Jurkat, Clone E6-1 (cell line): ENCODE measurements at places on chromosomes 13 and 19.

GRCh38 chr13:56066321-56066720 lies 1074.4 kb upstream of the PRR20A start:
- no peak for DNase-seq

DNA sequence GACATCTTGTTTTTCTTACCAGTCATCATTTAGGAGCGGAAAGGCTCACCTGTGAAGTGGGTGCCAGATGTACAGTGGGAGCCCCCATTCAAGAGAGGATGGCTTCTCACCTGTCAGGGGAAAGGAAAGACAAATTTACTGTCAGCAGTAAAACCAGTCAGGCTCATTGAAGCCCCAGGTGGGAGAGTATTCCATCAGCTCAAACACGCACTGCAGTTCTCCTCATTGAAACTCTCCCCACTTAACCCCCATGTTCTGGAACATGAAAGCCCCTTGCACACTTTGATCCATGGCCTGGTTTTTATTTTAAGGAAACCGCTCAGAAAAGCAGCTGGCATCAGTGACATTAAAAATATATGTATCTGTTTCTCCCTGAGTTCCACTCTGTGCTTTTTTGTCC lies 401.1 kb upstream of the ZNF507 start:
- DNase-seq = no peak

- DNase-seq = no peak
These were observed 495 bp downstream of the DCLK1 start for GRCh38 chr13:36130552-36131221.

DNA sequence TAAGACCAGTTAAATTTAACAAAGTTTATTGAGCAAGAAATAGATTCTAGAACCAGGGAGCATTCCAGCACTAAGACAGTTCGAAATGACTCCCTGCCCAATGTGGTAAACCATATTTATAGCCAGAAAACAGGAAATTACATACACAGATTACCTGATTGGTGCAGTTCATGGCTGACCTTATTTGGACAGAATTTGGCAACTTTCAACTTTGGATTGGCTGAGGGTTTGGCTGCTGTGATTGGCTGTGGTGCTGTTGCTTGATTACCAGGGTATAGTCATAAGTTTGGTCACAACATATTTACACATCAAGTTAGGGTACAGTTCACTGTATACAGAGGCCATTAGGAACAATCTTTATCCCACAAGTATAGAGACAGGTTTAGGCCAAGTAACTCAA lies 984.8 kb upstream of the MIR17HG start:
- no peak for DNase-seq

DNA sequence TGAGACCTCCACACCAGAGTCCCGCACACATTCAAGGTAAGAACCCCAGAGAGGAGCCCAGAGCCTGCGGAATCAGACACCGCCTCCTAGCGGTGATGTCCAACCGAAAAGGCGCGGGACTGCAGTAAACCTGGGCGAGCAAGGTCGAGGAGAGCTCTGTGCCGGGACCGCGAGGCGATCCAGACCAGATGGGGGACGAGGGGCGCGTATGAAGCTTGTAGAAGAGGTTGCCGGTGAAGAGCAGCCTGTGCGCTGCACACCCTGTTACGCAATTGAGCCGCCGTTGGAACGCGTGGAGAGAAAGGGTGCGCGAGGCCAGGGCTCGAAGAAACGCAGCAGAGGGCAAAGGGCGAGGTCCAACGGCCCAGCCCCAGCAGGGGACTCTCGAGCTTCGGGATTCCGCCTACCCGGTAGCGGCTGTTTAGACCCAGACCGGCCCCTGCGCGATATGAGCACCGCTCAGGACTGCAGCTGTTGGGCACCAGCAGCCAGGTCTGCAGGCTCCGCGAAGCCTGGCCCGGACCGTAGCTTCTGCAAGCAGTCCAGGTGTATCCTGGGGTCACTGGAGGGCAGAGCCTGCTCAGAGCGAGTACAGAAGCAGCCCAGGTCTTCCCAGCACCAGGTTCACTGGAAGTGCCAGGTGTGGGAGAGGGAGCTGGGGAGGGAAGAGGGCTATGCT lies 65.9 kb upstream of the ZNF599 start:
- DNase-seq = no peak

- no peak for DNase-seq
These were observed 7.5 kb downstream of the KLF16 start for GRCh38 chr19:1855828-1856255.

DNA sequence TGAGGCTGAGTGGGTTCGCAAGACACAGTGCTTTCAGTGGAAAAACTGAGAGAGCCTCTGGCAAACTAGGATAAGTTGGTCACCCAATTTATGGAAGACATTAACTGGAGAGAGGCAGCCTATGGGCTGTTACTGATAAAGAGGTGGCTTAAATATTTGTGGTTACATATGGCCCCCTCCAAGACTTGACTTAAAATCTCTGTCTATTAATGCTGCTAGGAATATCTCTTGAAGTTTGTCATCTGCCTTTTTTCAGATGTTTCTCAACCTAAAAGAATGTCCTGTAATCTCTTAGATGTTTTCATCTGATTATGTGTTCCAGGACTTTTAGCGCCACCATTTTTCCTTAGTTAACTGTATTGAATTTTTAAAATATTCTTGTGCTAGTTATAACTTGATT lies 54.6 kb downstream of the NAA16 start:
- DNase-seq = no peak

DNA sequence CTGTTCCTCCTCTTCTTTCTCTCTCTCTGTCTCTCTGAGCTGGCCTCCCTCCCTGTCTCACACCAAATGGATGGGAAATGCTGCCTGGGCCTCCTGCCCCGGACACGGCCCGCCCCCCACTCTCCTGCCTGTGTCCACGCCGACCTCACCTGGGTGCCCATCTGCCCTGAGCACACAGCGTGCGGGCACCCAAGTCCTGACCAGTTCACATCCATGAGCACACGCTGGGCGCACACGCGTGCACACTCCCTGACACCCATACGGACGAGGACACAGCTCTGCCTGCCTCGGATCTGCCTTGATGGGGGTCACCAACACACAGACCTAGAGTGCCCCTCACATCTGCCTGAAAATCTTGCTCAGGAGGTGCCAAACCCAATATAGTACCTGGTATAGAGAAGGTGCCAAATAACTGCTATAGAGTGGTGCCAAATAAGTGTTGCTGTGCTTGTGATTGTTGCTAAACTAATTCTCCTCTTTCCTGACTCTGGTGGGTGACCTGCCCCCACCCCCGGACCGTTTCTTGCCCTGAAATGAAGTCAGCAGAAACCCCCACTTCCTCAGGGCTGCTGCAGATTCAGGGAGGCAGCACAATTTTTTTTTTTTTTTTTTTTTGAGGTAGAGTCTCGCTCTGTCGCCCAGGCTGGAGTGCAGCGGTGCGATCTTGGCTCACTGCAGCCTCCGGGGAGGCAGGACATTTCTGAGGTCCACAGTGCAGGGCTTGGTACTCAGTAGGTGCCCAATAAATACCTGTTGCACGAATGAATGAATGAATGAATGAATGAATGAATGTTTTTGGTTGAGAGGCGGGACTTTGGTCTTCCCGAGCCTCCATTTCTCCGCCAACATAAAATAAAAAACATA lies 4.6 kb downstream of the NFIC start:
- DNase-seq = no peak

- DNase-seq = peak; percentile 5
These were observed 388.9 kb upstream of the DACH1 start for GRCh38 chr13:72255908-72256307.

DNA sequence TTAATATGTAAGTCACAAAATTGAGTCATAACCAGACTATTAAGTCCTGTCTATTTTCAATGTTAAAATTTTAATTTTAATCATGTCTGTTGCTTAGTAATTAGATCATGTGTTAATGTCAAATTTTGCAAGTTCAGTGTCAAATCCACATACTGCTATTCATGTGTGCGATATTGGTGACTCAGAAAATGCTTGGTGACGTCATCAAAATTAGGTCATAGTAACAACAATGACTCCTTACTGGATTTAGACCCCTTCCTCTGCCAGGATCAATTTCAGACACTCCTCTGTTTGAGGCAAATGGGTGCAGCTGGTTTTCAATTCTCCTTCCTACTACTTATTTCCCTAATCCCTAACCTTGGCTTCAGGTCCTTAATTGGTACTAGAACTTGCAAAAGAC lies 1394.3 kb upstream of the SLC10A2 start:
- DNase-seq = no peak

DNA sequence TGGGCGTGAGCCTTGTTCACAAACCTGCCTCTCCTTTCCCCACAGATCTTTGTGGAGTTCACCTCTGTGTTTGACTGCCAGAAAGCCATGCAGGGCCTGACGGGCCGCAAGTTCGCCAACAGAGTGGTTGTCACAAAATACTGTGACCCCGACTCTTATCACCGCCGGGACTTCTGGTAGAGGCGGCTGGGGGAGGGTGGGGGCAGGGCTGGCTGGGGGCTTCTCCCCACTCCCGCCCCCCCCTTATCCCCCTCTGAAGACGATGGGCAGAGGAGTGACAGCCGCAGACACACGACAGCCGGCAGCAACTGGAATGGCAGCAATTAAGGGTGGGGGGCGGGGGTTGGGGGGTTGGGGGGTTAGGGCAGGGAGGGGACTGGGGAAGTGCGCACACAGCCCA lies 1.1 kb upstream of the EPN1 start:
- DNase-seq = no peak

- no peak for DNase-seq
These were observed 6.3 kb upstream of the PNPLA6 start for GRCh38 chr19:7529246-7529600.

- DNase-seq = no peak
These were observed 3.1 kb downstream of the MAST3 start for GRCh38 chr19:18100710-18101109.

GRCh38 chr13:97262058-97262457 lies 39.9 kb downstream of the MBNL2 start:
- DNase-seq = no peak

GRCh38 chr13:22077764-22078163 lies 406.9 kb downstream of the FGF9 start:
- no peak for DNase-seq

- DNase-seq = no peak
These were observed 768.6 kb downstream of the UQCRFS1 start for GRCh38 chr19:28444362-28444761.

DNA sequence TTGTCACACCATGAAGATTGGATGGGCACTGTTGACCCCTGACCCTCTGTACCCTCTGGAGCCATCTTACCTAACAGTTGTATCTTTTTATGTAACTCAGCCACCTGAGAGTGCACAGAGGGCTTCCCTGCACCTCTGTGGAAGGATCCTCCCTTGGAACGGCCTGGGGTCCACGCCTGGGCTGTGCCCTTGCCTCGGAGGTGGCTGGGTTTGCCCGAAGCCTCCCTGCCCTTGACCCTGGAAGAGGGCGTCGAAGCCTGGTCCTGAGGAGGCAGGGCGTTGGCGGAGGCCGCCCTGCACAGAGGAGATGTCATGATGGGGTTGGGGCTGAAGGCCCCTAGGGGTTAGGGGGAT lies 241 bp downstream of the ODAD3 start:
- no peak for DNase-seq

DNA sequence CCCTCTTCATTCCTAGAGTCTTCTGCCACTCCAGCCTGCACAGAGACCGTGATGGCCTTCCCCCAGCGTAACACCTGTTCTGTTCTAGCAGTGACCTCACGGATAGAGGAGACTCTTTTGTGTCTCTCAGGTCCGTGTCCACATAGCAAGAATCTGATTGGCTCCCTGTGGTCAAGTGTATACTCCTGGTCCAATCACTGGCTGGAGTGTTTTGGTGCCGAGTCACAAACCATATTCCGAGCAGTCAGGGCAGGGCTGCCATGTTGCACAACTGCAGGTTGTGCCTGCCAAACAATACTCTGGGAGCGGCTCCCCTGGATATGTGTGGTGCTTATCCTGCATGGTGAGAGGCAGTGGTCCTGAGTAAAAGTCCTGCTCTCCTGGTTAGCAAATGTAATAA lies 402.4 kb downstream of the KCNRG start:
- no peak for DNase-seq

- no peak for DNase-seq
These were observed 55.2 kb downstream of the ATP7B start for GRCh38 chr13:51955816-51956603.

- DNase-seq = no peak
These were observed 8.4 kb downstream of the ASF1B start for GRCh38 chr19:14127929-14128509.

DNA sequence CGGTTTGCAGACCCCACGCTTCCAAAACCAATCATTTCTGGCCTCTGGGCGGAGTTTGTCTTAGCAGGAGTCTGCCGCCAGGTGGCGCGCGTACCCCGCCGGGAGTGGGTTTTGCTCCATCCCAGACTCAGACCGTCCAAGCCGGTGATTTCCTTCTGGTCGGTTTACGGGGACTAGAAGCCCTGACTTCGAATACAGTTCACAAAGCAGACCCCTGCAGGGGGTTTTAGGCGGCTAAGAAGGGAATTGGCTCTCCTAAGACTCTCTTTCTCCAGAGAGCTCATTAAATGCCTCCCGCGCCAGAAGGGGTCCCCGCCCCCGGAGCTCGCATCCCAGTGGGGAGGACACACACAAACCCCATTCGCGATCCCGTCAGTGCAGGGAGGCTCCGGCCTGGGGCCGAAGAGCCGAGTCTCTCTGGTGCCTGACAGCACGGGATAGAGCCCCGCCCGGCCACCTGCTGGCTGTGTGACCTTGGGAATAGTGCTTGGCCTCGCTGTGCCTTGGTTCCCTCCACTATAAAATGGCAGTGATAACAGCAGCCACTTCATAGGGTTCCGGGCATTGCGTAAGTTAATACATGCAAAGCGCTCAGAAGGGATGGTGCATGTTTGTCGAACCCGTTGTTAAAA lies 8.6 kb upstream of the NUP62 start:
- DNase-seq = no peak

DNA sequence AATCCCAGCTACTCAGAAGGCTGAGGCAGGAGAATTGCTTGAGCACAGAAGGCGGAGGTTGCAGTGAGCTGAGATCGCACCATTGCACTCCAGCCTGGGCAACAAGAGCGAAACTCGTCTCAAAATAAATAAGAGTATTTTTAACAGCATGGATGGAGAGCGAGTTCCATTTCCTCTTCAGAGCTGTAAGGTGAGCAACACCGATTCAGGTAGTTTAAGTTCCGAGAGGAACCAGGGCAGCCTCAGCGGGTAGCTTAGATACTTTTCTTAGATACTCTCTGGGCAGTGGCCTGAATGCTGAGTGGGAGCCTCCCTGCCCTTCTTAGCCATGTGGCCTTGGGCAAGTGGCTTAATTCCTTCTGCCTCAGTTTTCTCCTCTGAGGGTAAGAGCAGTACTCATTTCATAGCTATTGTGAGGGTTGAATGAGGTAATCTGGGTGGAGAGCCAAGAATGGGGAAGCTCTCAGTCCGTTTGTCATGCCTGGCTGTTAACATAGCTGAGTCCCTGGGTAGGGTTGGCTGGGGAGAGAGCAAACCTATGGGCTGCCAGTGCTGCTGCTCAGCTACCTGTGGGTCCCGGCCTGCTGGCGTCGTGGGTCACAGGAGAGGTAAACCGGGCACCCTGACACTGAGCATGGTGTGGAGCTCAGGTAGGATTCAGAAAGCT lies 4.1 kb downstream of the ATP11A start:
- DNase-seq = no peak

GRCh38 chr19:58154679-58155648 lies 4.4 kb upstream of the ZNF329 start:
- DNase-seq = peak; percentile 70

- DNase-seq = no peak
These were observed 217.9 kb downstream of the RFC3 start for GRCh38 chr13:34035676-34036325.

- no peak for DNase-seq
These were observed 4.4 kb downstream of the GSX1 start for GRCh38 chr13:27796544-27797227.
